ENCODE measurements at places on chromosomes 2 and 18. TPM values are rescaled to one million over a fixed set of nuclear protein-coding genes. Genes with fewer than 3 reads are reported as not detected.

Gene GAREM2
- total RNA-seq = under 0.01 TPM

Gene DTNA
- 1.9 TPM for total RNA-seq

GRCh38 chr18:6441200-6441599, 26.5 kb upstream of the L3MBTL4 start:
- DNase-seq = no peak

DNA sequence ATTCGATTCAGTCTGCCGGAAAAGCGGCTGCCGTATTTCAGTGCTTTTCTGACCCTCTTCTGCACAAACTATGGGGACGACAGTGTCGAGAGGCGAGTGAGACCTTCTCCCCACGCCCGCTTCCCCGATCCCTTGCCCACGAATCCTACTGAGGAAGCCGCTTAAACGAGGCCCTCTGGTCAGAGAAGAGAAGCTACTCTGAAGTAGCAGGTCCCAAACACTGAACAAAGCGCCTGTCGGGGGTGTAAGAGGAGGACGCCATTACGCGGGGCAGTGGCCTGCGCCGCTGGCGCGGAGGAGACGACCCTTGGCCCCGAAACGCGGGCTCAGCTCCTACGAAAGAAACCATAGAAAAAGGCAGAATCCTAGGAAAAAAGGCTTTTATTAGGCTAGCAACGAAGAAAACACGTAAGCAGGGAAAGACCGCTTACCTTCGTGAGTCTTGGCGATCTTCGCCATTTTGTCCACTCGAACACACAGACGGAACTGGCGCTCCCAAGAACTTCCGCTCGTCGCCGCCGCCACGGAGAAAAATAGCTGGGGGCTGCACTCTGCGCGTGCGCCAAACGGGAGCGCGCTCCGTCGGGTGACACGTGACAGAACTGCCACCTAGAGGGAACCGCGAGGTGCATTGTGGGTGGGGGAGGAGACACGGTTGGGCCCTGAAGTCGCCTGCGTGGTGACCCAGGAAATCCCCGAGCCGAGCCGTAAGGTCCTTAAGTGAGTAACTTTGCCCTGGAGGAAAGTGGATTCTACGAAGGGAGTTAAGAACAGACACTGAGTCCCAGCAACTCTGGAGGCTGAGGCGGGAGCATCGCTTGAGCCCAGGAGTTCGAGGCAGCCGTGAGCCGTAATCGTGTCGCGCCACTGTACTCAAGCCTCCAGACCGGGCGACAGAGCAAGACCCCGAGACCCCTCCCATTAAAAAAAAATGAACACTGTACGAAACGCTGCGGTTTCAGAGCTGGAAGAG, at the start of gene SF3B1:
TSS of gene SF3B1 (minus strand) at position 488 of the 973 bp plus-strand sequence. CDS start at position 459, 29 bp downstream.
- peak; percentile 97 for DNase-seq

GRCh38 chr2:181430406-181431118, 26.6 kb upstream of the ITGA4 start:
- peak; percentile 3 for DNase-seq
